ENCODE measurements at places on chromosomes 6 and 20. TPM values are rescaled to one million over a fixed set of nuclear protein-coding genes. Genes with fewer than 3 reads are reported as not detected.

DNA sequence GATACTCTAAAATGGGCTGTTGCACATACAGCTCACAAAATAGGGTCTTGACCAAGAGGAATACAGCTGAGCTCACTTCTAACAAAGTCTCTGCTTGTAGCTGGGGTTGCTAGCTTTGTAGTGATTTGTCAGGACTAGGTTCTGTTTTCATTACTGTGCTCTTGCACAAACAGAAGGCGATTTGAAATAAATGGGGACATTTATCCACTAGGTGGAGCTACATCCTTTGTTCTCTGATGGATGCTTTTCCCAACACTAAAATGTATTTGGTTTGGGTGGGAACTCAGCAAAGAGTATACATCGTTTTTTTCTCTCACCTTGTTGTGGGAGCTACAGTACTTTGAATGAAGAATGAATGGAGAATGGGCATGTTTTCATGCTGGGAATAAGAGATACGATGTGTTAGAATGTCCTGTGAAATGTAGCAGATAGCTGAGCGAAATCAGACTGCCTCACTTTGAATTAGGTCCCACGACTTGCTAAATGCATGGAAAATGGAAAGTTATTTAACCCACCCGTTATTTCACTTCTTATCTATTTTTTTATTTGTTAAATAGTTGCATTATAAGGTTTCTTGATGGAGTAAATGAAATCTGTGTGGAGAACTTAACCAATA is 494.7 kb upstream of the MAP3K7 start:
- H3K4me1 ChIP-seq = no peaks in the 10 kb centered on the region
- DNase-seq = no peak
- no peaks in the 10 kb centered on the region for H3K36me3 ChIP-seq
- no peak overlapping the region for H3K4me3 ChIP-seq
- H3K27me3 ChIP-seq = no peaks in the 10 kb centered on the region

GRCh38 chr6:53523511-53524454 is 21.1 kb downstream of the GCLC start:
- H3K4me3 ChIP-seq = no peak overlapping the region
- H3K36me3 ChIP-seq = no peaks in the 10 kb centered on the region
- no peaks in the 10 kb centered on the region for H3K27me3 ChIP-seq
- peaks cover 49% of the 10 kb centered on the region for H3K4me1 ChIP-seq

DNA sequence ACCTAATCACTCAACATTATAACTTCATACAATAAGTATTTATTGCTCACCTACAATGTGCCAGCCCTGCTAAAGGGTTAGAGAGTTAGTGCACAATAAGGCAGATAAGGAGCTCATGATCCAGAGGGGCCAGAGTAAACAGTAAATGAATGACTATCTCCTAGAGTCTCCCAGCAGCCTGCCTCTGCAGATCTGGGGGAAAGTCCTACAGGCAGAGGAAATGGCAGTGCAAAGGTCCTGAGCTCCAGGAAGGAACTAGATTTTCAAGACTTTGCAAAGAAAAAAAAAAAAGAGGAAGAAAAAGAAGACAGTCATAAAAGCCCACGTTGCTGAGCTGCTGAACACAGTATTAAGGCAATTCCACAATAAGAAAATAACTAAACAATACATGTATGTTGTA is 160.1 kb downstream of the SIM1 start:
- H3K4me1 ChIP-seq = no peaks in the 10 kb centered on the region
- H3K27ac ChIP-seq = no peak overlapping the region
- H3K4me3 ChIP-seq = no peak overlapping the region
- no peak for DNase-seq
- H3K27me3 ChIP-seq = no peaks in the 10 kb centered on the region

- peaks cover 19% of the 10 kb centered on the region for H3K4me1 ChIP-seq
- H3K27ac ChIP-seq = peak overlapping the region; percentile 93
- DNase-seq = no peak
- peak overlapping the region; percentile 46 for H3K4me3 ChIP-seq
- no peaks in the 10 kb centered on the region for H3K27me3 ChIP-seq
- H3K36me3 ChIP-seq = no peaks in the 10 kb centered on the region
These were observed 307 bp downstream of the RANBP9 start for GRCh38 chr6:13711324-13711732.

DNA sequence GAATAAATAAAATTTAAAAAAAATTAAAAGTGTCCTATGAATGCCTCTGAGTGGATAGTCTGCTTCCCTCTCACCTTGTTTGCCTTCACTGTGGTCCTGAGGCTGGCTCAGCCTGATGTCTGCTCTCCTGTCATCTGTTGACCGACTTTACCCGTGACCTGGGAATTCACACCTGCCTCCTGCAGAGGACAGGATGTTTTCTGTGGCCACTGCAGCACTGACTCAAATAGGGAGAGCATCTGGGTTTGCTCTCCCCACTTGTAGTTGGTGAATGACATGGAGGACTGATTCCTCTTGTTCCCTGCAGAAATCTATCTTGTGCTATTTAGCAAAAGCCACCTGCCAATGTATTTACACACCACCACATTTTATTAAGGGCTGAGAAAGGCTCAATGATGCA is 52.4 kb upstream of the ERVFRD-1 start:
- no peak overlapping the region for H3K27ac ChIP-seq
- no peaks in the 10 kb centered on the region for H3K4me1 ChIP-seq
- no peak overlapping the region for H3K4me3 ChIP-seq

The CCDC170 gene
- total RNA-seq = not detected

The LAMA4 gene
- total RNA-seq = 27.0 TPM

- peak; percentile 91 for DNase-seq
- no peak overlapping the region for H3K4me3 ChIP-seq
- peak overlapping the region; percentile 91 for H3K27ac ChIP-seq
- H3K4me1 ChIP-seq = peaks cover 62% of the 10 kb centered on the region
- H3K27me3 ChIP-seq = no peaks in the 10 kb centered on the region
These were observed 107.2 kb downstream of the ASXL1 start for GRCh38 chr20:32465092-32465900.

The CDH4 gene
- 0.33 TPM for total RNA-seq

DNA sequence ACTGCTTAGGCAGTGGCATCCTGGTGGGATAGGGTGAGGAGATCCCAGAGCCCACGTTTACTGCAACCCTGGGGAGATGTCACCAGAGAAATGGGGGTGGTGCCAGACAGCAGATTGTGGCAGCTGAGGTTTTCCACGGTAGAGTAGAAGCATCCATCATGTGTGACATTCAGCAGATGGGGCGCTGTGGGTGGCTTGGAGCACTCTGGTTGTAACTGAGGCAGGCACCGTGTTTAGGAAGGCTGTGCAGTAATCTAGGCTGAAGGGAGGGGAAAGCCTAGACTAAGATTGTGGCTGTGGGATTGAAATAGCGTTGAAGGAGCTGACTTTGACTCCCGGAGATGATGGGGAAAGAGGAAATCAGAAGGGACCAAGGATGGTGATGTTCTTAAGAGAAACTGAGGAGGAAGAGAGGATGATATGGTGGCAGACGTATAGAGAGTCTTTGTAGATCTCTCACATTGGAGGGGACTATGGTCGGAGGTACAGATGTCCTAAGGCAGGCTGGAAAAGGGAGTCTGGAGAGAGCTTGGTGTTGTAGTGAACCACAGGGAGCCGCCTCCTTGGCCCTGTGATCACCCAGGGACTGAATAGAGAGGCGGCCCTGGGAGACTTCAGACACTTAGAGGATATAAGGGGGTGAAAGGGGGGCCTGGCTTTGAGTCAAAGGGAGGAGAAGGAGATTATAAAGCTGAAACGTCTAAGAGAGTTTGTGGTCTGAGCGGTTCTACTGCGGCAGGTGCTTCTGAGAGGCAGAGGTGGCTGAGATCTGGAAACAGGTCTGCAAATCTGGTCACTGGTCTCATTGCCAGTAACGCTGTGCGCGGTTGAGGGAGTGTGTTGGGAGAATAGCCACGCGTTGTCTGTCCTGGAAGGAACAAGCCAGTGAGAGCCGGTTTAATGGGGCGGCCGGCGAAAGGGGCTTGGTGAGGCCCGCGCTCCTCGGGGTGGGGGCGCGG is 792 bp upstream of the MICA start:
- H3K36me3 ChIP-seq = no peaks in the 10 kb centered on the region
- H3K27me3 ChIP-seq = no peaks in the 10 kb centered on the region
- peaks cover 46% of the 10 kb centered on the region for H3K4me1 ChIP-seq
- H3K27ac ChIP-seq = peak overlapping the region; percentile 44

DNA sequence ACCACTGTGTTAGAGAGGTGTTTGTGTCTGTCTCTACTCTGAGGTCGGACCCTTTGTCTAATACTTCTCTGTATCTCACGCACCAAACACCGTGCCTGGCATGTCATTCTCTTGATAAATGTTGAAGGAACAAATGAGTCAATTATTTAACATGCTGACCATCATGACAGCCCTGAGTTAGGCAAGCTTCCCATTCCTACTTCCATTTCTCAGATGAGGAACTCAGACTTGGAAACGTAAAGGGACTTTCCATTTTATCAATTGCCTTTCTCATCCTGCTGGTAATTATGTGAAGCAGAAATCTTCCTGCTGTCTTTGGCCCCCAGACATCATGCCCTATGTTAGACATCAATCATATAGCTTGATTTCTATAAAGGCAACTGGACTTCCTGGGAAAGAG is 227.0 kb upstream of the ECI2 start:
- no peak overlapping the region for H3K27ac ChIP-seq
- H3K4me1 ChIP-seq = peaks cover 17% of the 10 kb centered on the region
- DNase-seq = no peak
- no peak overlapping the region for H3K4me3 ChIP-seq

GRCh38 chr6:33815854-33816253 is 12.1 kb upstream of the MLN start:
- H3K36me3 ChIP-seq = no peaks in the 10 kb centered on the region
- no peaks in the 10 kb centered on the region for H3K4me1 ChIP-seq
- no peak overlapping the region for H3K27ac ChIP-seq
- no peaks in the 10 kb centered on the region for H3K27me3 ChIP-seq
- no peak for DNase-seq

GRCh38 chr6:138774370-138774769 is 801 bp downstream of the CCDC28A start:
- H3K4me1 ChIP-seq = peaks cover 13% of the 10 kb centered on the region
- no peak for DNase-seq
- H3K36me3 ChIP-seq = no peaks in the 10 kb centered on the region

DNA sequence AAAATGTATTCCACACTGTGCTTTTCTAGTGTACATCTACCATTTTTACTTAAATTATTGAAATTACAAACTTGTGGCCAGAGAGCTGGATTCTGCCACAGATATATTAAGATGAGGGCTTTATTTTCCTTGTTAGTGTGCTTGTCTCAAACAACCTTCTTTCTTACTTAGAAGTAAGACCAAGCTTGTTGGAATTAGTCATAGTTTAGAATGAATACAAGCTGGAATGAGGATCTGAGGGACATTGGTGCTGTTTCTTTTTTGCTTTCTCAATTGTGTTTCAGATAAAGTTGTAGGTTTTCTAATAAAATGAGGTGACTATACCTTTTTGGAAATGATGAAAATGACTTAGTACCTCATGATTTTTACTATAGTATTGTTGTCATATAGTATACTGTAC is 40.3 kb downstream of the UBR2 start:
- H3K27me3 ChIP-seq = no peaks in the 10 kb centered on the region
- peaks cover 3% of the 10 kb centered on the region for H3K36me3 ChIP-seq
- H3K4me1 ChIP-seq = no peaks in the 10 kb centered on the region
- DNase-seq = no peak

DNA sequence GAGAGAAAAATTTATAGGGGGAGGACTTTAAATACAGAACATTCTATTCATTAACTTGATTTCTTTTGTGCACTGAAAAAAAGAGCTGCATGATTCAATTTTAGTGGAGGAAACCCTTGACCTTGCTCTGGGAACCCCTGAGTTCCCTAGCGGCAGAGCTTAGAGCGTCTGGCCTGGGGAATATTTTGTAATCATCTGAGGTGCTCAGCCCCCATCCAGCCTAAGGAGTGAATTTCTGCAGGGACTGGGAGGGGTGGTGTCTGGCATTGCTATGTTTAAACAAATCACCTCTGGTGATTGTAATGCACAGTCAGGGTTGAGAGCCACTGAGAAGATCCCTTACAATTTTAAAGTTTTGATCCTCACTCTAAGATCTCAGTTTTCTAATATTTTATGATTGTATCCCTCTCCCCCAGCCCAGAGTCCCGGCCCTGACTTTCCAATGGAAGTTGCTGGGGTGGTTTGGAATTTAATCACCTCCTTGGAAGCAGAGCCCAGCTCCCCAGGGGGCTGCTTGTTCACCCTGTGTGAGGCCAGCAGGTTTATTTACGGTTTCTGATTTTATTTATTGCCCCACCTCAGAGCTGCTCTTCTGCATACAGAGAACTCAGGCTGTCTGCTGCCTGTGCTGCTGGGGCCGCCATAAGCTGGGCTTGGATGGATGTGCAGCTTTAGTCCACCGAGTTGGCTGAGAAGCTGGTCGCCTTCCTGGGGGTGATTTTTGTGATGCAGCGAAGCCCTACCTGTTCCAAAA is 263.1 kb downstream of the LRFN2 start:
- peaks cover 7% of the 10 kb centered on the region for H3K4me1 ChIP-seq
- no peaks in the 10 kb centered on the region for H3K27me3 ChIP-seq
- no peak overlapping the region for H3K27ac ChIP-seq
- H3K36me3 ChIP-seq = no peaks in the 10 kb centered on the region

DNA sequence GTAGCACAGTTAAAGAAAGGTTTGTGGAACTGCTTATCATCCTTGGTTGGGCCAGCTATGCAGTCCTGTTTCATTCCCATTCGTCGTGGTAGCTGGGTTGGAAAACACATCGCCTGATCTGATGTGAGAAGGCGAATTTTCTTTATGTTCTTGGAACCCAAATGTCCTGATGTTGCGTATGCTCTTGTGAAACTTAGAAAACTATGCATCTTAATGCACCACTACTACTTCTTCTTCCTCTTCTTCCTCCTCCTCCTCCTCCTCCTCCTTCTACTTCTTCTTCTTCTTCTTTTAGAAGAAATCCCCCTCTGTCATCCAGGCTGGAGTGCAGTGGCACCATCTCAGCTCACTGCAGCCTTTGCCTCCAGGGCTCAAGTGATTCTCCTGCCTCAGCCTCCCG is 381.6 kb downstream of the UTRN start:
- H3K27ac ChIP-seq = no peak overlapping the region
- no peak overlapping the region for H3K4me3 ChIP-seq
- DNase-seq = no peak

The MMP24OS gene
- total RNA-seq = 20.4 TPM

The SLC22A2 gene
- not detected for total RNA-seq
